Renal cortical epithelial cell (primary cell): ENCODE measurements at places on chromosomes 5 and 9. TPM values are rescaled to one million over a fixed set of nuclear protein-coding genes. Genes with fewer than 3 reads are reported as not detected.

The ZCCHC7 gene
- total RNA-seq = 17.5 and 20.9 TPM in 2 replicates

The RNF183 gene
- 0.80 and 1.2 TPM in 2 replicates for total RNA-seq

DNA sequence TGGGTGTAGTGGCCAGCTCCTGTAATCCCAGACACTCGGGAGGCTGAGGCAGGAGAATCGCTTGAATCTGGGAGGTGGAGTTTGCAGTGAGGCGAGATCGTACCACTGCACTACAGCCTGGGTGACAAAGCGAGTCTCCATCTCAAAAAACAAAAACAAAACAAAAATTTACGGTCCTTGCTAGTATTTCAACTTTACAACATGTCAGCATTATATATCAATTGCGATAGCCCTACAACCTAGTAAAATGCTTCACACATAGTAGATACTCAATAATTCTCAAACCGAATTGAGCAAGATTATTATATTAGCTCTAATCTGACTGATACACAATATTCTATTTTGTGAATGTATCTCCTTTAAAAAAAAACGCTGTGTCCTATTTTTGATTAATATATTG, 1411.0 kb upstream of the WWC1 start:
- DNase-seq = no peak

DNA sequence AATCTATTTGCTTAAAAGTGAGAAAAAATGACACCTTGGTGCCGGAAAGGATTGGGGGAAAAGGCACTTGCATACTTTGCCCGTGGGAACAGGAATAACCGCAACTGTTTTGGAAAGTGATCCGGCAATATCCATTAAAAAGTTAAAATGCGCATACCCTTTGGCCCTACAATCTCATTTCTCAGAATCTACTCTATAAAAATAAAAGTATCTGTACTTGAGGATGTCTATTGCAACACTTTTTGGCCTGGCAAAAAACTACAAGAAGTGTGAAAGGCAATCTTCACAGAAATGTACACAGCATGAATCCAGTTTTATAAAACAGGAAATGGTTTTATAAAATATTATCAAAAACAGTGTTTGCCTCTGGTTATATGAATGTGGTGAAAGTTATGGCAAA, 58.3 kb upstream of the NFIL3 start:
- no peak for DNase-seq

The PCDHGC5 gene
- 0.17 and 0.80 TPM in 2 replicates for total RNA-seq

DNA sequence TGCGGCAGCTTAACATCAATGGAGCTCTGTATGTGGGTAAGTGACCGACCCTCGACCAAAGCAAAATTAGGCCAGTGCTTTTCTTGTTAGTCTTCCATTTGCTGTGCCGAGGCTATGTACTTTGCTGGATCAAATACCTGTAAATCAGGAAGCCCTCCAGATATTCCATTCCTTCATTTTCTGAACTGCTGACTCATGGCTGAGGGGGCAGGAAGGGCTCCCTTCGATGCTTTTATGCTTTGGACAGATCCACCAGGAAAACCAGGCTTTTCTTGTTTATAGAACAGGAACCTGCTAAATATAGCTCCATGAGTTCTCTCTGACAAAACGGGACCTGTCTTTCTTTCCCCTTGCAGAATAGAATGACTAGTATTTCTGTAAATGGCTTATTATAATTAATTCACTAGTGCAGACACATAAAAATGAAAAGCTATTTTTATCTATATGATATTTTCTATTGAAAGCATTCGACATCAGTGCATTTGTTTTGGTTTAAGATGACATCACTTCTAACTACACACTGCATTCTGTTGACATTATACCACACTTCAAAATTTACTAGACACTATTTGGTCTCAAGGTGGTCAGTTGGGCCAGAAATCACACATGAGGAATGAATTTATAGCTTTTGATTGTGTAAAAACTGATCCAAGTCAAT, 93.3 kb downstream of the LIFR start:
- DNase-seq = peak; percentile 66

GRCh38 chr9:97991818-97992217, 8.7 kb downstream of the ANP32B start:
- DNase-seq = no peak

The ISL1 gene
- total RNA-seq = not detected in 2 replicates

GRCh38 chr5:56534102-56534829, 281.1 kb upstream of the MAP3K1 start:
- peak; percentile 99 for DNase-seq

DNA sequence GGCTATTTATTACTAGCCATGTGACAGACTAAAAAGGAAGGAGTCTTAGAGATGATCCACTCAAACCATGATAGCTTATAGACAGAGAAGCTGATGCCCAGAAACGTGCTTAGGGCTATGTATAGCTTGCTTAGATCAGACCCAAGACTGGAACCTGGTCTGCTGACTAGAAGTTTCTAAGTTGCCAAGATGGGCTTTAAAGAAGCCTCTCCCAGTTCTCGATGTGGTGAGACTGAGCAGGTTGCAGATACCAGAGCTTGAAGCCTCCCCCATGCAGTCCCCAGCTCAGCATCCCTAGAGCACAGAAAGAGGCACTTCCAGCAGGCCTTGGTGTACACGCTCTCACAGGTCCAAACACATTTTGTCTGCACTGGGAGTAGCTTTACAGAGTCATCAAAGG, 51.1 kb upstream of the ATP10B start:
- DNase-seq = no peak

DNA sequence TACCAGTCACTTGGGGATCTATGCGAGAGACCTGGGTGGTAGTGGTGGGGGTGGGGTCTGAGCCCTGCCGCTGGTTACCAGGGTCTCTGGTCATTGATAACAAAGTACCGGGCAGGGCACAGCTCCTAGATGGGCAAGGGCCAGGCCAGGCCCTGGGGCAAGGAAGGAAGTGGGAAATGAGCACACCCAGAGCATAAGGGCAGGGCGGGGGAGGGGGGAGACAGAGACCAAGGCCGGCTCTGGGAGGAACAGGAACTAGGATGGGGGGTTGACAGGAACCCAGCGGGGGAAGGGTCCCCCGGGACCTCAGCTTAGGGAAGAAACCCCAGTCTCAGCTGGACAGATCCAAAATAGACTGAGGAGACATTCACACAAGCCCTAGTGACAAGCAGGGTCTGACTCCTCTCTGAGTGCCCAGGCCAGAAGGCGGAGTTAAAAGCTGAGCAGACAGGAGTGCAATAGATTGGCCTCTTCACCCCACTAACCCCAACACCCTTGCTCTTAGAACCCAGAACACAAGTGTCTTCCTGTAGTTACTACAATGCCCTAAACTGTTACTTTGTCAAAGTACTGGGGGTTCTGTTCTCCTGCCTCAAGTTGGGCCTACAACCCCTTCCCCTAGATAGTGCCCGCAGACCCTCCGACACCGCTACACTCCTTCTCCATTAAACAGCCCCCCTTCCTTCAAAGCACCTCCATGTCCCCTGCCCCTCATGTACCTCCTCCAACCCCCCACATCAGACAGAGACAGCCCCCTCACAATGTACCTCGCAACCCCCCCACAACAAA, 628 bp downstream of the ATOSB start:
- peak; percentile 40 for DNase-seq

GRCh38 chr5:107674655-107675054, 3.9 kb upstream of the EFNA5 start:
- DNase-seq = no peak

- peak; percentile 83 for DNase-seq
These were observed 203.7 kb downstream of the SEMA6A start for GRCh38 chr5:116370886-116371285.

DNA sequence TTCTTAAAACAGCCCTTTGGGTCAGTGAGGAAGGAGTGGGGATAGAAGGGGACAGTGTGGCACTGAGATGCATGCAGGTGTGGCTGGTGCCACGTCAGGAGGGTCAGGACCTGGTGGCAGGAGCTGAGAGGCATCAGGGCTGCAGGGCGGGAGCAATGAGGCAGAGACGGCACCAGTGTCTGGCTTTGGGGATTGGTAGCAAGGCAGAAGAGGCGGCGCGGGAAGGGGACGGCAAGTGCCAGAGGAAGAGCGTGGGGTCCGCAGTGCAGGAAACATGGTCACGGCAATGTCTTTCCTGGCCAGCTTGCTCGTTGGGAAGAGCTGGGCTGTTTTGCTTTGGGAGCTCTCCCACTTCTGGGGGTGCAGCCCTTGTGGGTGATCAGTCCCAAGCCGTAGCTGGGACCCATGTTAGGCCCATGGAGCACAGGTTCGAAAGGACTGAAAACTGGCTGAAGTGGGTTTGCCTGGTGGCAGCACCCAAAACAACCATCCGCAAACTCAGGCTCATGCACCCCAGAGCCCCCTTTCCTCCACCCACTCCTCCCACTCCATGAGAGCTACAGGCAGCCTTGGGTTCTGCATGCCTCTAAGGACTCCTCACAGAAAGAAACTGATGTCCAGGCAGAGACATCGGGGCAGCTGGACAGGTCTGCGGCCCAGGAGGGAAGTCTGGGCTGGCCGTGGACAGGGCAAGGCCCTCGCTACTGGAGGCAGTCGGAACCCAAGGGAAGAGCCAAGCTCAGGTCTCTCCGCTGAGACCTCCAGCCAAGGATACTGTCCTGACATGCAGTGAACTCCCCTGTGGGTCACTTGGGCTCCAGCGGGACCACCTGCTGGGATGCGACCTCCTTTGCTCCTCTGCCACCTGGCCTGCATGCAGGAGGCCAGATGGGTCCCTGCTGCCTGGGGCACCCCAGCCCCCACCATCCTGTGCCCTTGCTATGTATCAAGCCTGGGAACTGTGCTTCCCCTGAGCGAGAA, 104.4 kb downstream of the ZNF354C start:
- DNase-seq = no peak

- peak; percentile 55 for DNase-seq
These were observed 121.7 kb upstream of the FAM120A start for GRCh38 chr9:93329629-93330280.

- DNase-seq = no peak
These were observed 91.2 kb upstream of the CPEB4 start for GRCh38 chr5:173796721-173797495.

The GPR150 gene
- total RNA-seq = 0.69 TPM in 1 of 2 replicates, not detected in the other

GRCh38 chr5:140258016-140258415, 44.9 kb downstream of the PFDN1 start:
- no peak for DNase-seq

The CXCL14 gene
- 0.69 and 51.1 TPM in 2 replicates for total RNA-seq

The PCDHA3 gene
- 0.17 and 1.3 TPM in 2 replicates for total RNA-seq

- DNase-seq = peak; percentile 73
These were observed 203.0 kb upstream of the VLDLR start for GRCh38 chr9:2418619-2419018.
